ENCODE measurements at places on chromosomes 16 and 17.

DNA sequence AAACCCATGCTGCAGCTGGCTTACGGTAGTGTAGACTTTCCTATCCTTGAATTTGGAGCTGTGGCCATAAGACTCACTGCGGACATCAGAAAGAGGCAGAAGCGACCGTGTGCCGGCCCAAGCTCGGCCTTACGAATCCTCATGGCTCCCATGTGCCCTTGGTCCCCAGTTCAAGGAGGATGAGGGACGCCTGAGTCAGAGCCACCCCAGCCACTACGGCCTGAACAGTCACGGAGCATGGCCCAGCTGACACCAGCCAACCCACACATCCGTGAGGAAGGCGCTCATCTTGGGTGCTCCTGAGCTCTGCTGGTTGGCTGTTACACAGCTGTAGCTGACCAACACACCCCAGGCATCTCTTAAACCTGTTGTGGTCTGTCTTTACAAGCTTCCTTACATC lies 44.0 kb downstream of the ZCCHC14 start:
- DNase-seq, result no peak

GRCh38 chr17:13096291-13096690 lies 78.5 kb upstream of the ELAC2 start:
- no peak for DNase-seq

DNA sequence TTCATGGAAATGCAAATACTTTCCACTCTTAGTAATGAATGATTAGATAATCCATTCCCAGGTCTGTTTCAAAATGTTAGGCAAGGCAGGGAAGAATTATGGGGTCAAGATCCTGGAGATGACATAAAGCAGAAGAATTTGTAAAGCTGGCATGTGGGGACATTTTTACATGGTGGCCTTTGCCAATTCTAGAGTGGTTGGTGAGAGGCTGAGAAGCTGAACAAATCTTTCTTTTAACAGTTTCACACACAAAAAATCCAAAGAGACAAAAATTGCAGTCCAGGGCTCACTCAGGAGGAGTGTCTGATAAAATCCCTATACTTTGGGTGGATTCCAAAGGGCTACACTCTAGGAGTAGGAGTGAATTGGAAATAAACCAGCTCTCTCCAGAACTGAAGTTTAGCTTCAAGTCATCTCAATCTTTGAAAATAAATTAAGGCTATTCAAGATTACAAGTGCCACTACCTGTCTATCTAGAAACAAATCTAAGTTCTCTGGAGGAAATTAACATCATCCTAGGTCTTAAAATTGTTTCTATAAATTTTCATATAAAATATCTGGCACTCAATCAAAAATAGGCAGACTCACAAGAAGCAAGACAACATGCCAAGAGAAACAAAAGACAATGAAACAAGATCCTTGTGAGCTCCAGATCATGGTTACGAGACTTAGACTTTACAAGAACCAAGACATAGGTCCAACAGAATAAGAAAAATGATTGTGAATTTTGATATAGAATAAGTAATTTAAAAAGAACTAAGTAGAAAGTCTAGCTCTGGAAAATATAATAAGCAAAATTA lies 113.0 kb upstream of the AXIN2 start:
- no peak for DNase-seq

DNA sequence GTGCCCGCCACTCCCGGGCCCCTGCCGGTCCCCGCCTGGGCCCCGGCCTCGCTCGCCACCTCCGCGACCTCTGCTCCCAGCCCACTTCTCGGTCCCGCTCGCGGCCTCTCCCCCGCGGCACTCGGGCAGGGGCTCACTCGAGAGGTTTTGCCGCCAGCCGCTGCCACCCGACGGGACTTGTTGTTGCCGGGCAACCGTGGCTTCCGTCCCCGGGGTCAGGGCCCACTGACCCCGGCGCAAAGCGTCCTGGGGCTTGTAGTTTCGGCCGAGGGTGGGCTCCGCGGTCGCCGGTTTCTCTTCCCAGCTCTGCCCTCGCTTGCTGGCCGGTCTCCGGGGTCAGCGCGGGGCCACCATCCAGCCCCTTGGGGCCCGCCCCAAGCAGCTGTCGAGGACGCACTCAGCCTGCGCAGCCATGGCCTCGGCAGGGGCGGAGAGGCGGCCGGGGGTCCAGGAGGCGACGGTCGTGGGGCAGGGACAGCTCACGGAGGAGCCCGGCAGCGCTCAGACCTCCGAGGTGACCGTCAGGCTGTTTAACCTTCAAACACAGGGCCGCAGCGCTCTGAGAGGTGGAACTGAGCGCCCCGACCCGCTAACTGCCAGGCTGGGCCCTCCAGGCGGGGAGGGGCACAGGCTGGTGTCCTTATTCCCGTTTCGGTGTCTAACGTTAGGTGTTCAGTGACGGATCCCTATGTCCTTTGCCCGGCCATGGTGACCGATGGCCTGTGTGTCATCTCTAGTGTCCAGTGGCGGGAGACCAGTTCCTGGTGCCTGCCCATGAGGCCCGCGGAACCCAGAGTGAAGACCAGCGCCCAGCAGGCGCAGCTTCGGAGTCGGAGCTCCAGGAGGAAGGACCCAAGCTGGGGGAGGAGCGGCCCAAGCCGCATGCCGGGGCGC lies at the start of the genes C16orf86 and ENKD1:
TSS of gene C16orf86 (plus strand) at position 256 of the 894 bp plus-strand sequence. CDS start at position 413, 157 bp downstream.
TSS of gene ENKD1 (minus strand) at position 192 of the 894 bp plus-strand sequence. CDS start 308 bp downstream, outside the sequence.
- DNase-seq, result peak; percentile 97

GRCh38 chr16:53636978-53637377 lies 66.7 kb downstream of the RPGRIP1L start:
- DNase-seq, result no peak

GRCh38 chr16:476039-476438 lies 50.6 kb downstream of the RAB11FIP3 start:
- DNase-seq, result no peak

GRCh38 chr17:33284022-33284421 lies 9.1 kb downstream of the ASIC2 start:
- no peak for DNase-seq

- DNase-seq, result no peak
Measured at GRCh38 chr16:75455677-75456076, 8.8 kb downstream of the TMEM170A start.

DNA sequence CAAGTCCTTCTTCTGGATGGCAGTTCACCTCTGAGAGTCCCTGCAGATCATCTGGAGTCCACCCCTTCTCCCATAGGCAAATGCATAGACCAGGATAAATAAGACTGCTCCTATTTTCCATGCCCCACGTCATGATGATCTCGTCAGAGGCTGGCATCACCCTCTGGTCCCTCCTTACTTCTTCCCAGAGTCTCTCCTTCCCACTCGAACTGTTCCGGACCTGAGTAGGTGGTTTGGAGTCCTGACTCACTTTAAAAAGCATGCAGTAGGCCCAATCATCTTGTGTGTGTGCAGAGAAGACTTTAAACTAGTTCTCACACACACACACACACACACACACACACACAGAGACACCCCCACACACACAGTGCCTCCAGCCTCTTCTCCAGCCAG lies 72.0 kb downstream of the SOX9 start:
- no peak for DNase-seq

DNA sequence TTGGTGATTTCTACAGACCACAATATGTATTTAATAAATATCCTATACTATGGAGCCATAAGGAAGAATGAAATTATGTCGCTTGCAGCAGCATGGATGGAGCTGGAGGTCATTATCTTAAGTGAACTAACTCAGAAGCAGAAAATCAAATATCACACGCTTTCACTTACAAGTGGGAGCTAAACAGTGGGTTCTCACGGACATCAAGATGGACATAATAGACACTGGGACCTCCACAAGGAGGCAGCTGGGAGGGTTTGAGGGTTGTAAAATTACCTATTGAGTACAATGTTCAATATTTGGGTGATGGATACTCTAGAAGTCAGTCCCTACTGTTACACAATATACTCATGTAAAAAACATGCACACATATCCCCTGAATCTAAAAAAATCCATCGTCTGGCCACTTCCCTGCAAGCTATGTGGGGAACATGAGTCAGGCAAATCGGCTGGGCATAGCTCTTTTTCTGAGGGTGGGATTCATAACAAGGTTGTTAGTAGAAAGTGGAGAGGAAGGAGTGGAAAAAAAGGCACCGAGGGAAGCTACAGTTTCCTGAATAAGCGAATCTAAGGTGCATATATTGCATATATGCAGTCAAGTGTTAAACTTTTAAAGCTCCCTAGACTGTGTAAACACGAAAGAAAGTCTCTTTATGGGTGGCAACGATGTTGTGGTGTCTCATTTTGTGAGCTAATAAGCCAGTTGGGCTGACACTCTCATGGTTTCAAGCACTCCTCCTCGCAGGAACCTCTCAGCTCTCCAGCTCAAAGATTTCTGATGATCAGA lies 135.2 kb upstream of the CPHXL start:
- DNase-seq, result no peak

- DNase-seq, result no peak
Measured at GRCh38 chr17:42275527-42276358, 448 bp downstream of the STAT5B start.

DNA sequence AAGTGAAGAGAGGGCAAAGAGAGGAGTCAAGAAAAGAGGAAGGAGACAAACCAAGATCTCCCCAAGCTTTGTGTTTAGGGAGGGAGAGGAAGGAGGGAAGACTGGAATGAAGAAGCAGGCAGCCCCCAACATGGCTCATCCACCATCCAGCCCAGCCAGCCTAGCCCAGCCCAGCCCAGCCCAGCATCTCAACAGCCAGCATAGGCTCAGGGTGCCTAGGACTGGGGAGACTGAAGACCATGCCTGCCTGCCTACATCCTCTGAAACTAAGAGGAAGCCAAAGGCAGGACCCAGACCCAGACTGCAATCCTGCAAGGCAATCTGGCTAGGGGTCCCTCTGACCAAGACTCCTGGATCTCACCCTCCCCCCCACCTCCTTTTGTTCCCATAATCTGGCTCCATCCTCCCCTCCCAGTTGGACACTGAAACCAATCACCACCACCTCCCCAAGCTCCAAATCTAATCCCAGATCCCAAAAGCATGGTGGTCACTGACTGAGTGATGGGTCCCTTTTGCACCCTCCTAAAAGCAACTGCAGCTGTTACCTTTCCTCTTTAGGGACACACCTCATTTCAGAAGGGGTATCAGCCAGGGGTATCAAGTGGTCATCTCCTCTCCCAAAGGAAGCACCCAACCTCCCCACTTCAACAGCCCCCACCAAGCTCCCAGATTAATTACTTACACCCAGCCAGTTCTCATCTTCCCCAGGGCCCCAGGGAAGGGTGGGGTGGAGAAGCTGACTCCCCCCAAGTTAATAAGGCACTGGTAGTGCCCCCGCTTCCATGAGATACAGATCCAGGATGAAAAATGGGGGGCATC lies 1.2 kb downstream of the HDAC5 start:
- DNase-seq, result peak; percentile 33

DNA sequence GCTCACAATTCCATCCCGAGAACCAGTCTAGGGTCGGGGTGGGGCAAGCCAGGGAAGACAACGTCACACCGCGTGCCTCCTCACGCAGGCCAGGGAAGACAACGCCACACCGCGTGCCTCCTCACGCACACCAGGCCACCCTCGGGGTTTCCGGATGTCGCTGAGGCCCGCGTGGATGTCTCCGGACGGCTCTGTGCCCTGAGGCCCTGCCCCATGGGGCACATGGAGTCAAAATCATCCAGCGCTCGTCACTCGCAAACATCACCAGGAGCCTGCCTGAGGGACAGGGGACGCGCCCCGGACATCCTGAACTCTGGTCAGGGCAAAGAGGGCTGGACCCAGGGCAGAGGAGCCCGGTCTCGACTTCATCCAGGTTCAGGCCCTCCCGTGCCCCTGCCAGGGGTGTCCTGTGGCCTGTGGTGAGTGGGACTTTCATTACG lies 3.7 kb downstream of the TMEM204 start:
- DNase-seq, result no peak

DNA sequence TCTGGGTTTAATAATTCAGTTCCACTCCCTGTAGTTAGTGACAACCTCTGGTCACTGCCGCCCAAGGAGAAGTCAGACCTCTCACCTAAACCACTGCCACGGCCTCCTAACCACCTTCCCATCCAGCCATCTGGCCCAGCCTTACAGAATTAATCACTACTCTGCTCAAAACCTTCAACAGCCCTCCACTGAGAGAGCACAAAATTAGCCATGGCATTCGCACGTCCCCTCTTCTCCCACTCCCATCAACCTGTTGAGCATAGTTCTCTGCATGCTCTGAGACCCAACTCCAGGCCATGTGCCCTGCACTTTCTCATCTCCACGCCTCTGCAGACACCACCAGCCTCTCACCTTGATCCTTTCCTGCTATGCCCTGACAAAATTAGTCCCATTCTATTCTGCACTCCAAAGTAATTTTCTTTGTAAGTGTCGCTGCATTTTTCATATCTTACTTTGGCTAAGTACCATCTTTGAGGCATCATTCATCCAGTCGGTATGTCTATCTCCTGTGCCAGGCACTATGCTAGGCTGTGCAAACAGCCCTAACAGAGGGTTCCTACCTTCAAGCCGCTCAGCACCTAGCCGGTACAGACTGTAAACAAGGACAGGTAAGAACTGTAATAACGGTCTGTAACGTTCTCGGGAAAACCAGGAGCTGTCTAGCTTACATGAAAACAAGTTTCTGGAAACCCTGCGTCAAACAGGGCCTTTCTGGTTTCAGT lies 963 bp downstream of the COPRS start:
- DNase-seq, result no peak

- DNase-seq, result no peak
Measured at GRCh38 chr17:14019186-14019956, 49.9 kb upstream of the COX10 start.

DNA sequence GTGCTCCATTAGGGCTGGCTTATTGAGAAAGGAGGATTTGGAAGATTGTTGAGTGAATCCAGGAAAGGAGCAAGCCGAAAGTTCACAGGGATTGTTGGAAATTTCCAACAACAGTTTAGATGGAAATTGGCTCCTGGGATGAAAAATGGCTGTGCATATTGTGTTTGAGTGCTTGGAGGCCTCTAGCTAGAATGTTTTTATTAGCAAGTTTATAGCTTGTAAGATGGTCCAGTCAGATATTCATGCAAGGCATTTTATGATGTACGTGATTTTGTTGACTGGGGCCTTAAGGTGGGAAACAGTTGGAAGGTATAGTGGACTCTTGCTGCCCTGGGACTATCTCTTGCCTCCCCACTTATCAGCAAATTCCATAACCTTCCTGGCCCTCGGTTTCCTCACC lies 216.7 kb downstream of the PRKCA start:
- no peak for DNase-seq

DNA sequence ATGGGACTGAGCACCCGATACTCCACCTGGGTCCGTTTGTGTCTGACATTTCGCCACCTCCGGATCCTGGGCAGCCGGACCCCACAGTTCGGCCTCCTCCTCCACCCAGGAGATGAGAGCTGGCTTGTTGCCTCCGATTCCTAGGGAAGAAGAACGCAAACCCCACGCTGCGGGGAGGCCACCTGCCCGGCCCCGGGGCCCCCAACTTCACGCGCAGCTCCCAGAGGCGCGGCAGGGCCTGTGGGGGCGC lies 542 bp downstream of the ZNF764 start:
- no peak for DNase-seq

Data from posterior cingulate gyrus (tissue), 11 donors.